ENCODE measurements at places on chromosomes 3 and 15.

DNA sequence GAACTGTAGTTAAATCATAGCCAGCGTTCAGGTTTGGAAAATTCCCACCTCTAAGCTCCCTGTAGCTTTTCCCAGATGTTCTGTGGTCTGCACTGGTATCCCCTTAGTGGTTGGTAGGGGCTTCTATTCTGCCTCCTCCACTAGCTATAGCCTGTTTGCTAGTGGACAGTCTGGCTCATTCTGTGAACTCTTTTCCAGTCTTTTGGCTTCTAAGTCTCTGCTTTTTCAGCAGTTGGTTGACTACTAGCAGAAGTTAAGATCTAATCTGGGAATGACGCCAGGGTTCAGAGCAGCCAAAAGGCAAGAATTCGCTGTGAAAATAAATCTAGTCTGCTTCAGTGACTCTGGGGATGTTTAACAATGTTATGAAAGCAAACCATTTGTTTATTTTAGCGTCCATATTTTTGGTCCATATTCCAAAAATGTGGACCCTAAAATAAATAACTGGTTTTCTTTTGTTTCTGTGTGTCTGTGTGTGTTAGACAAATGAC is 73.7 kb upstream of the WDR72 start:
- DNase-seq: no peak

DNA sequence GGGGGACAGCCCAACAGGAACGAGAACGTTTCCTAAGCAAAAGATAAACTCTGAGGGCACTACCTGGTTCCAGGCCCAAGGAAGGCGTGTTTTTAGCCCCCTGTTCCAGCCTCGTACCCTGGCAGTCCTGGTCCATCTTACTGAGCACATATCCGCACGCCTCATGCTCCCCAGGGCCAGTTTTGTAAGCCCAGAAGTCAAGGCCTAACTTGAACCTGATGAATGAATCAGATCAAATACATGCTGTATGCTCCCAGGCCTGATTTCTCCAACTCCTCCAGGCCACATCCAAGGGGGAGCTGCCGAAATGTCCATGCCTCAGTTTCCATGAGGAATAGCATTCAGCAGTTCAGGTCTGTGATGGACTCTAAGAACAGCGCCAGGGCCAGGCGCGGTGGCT is 14.3 kb upstream of the DOCK3 start:
- DNase-seq: no peak

DNA sequence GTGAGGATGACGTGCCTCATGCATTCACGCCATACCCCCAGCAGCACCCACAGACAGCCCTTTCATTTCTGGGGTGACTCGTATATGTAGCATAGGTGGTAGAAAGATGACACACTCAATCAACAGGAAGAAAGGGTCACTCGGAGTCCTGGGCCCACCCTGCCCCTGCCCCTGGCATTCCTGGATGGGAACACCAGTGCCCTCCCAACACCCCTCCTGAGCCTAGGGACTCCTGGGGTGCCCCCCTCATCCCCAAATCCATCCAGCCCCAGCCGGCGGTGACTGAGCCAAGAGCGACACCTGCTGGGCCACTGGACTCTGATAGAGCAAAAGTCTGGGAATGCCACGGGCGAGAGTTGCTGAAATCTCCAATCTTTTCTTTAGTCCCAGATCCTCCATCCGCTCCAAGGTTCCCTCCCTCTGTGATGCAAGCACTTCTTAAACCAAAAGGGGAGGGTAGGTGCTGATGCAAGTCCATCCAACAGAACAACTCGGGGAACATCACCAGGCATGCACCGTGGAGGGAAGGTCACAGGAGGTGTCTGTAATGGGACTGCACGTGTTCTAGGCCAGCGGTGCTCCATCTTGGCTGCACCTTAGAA is 31.1 kb downstream of the ACAN start:
- DNase-seq: no peak

DNA sequence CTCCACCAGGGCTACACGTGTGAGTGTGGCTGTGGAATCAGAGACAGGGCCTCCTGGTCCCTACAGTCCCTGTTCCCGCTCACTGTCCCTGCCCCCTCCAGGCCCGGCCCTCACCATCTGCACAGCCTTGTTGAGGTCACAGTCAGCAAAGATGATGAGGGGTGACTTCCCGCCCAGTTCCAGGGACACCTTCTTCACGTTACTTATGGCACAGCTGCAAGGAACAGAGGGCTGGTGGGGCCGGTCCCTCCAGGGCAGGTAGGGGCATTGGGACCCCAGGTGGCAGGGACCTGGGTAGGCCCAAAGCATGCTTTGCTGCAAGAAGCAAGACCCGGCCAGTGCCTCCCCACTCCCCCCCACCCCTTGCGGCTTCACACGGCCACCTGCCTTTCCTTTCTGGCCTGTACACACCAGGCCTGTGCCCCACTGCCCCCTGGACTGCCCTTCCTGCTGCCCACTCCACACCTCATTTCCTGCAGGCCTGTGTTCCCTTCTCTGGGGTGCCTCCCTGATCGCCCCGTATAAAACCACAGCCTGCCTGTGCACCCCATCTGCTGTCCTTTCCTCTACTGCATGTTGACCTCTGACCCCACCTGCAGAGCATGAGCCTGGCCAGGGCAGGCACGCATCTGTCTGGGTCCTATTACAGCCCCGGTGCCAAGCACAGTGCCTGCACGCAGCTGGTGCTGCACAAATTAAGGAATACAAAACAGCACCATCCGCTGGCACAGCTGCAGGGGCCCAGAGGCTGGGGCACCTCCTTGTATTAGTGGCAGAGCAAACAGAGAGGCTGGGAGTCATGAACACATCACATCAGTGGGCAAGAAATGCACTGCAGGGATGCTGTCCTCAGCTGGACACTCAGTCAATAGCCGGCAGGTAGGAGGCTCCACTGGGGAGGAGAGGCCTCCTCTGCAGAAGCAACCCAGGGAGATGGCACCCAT is 30.8 kb upstream of the SLC41A3 start:
- DNase-seq: no peak

GRCh38 chr15:98690272-98690950 is 42.1 kb downstream of the IGF1R start:
- DNase-seq: no peak

DNA sequence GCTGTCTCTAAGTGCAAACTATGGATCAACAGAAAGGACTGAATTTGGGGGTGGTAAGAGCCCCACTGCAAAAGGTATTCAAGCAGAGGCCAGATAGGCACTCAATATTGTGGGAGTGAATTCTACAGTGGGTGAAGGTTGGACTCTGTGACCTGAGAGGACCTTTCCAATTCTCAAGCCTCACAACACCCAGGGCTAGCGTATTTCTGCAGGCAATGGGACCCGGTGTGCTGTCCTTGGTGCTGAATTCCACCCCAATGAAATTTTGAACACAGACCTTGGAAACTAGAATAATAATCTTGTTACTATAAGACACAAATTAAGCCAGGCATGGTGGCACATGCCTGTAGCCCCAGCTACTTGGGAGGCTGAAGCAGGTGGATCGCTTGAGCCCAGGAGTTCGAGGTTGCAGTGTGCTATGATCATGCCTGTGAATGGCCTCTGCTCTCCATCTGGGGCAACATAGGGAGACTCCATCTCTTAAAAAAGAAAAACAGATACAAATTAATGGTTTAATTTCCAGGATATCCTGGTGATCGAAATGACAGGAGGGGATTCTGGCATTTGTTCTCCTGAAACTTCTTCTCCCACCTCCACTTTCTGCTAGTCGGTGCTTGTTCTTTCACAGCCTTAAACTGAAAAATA is 135.4 kb downstream of the RAB11A start:
- no peak for DNase-seq

DNA sequence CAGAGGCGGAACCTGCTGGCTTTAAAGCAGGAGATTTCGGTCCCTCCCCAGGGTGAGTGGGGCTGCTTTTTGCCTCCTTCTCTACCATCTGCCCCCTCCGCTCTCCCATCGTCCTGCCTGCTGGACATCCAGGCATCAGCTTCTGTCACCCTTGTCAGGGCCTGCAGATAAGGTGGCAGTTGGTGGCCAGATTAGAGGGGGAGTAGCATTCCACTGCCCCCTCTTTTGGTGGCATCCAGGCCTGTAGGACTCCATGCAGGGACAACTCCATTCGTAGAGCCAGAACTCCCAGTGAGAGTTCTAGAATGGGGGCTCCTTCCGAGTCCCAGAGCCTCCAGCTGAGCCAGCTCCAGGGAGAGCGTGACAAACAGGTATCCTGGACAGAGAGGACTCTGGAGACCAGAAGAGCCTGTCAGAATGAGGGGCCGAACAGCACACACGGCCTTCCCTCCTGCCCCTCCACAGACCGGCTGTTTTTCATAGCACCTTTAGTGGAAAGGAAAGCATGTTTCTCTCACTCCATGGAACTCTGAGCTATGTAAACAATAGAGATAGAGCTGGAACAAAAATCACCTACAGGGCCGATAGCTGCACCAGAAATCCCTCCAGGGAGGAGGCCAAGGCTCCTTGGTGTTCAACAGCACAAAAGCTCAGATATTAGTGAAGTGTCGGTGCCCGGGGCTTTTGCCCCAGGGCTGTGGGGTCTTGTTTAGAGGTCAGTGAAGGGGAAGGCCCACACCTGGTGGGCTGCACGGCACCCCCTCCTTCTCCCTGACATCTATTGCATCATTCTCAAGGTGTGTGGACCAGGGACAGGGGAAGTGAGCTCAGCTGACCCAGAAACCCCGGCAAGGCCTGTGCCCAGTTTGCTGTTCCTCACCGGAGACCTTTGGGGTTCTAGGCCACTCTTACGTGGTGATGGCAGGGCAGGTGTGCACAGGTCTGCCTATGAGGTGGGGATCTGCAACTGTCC is 34.2 kb downstream of the MAGEF1 start:
- no peak for DNase-seq

- DNase-seq: no peak
These were observed 312.1 kb downstream of the ARRDC4 start for GRCh38 chr15:98272625-98273024.

DNA sequence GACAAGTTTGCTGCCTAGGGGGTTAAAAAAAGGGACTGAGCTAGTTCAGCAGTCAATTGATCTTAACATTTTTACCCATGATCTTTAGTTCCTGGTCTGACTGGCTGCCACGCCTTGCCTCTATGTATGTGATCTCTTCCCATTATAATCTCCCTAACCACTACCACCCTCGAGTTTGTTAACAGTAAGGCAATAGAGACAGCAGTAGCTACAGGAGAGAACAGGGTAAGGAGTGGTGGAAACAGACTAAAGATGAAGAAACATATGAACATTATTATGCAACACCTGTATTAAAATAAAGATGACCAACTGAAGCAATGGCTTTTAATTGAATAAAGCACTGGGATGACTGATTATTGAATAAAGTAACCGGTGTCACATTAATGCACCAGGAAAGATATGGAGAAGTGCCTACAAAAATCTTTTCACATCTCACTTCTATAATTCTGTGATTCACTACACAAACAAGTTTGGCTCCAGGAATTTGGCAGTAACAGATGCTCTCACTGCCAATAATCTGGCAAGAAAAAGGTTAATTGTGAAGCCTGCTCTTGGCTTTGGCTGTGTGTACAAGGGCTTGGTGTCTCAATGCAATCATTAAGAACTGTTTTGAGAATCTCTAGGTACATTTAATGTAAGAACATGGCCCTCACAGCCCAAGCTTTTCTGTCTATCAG is 95.7 kb downstream of the HHLA2 start:
- DNase-seq: no peak

- no peak for DNase-seq
These were observed 9.0 kb downstream of the C2CD4A start for GRCh38 chr15:62075595-62076277.

GRCh38 chr3:50171540-50172301 is 16.6 kb downstream of the SEMA3F start:
- DNase-seq: no peak

DNA sequence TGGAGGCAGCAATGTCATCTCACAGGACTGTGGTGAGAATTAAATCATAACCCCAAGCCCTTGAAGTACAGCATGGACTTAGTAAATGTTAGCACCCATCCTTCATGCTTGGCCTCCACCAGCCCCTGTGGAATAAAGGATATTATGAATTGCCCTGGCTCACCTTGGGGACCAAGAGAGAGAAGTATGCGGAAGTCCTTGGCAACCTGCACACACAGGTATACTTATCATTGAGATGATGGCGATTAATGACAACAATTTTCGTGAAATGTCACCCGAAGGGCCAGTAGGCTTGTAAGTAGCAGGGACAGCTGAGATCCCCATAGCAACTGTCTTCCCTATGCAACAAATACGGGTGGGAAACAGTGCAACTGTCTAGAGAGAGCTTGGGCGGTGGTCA is 102.0 kb downstream of the FAM43A start:
- DNase-seq: no peak

GRCh38 chr3:132256989-132257388 is 60.2 kb upstream of the ACP3 start:
- no peak for DNase-seq

GRCh38 chr3:71360764-71361163 is 222.8 kb downstream of the FOXP1 start:
- DNase-seq: no peak

DNA sequence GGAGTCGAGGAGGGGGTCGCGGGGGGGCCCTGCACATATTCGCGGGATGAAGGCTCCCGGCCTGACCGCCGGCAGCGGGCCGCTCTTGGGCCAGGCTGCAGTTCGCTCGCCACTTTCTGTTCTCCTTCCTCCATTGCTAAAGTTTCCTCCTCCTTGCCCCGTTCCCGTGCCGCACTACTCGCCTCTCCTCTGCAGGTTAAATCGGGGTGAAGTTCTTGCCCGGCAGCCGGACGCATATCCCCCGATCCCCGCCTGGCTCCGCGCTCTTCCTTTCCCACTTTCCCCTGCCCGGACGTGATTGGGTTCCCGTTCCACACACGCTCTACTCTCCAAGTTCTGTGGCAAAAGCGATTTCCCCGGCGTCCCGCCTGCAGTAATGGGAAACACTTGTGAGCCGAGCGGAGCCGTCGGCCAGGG is 556 bp downstream of the CRYBG3 start:
- DNase-seq: no peak
